NCI-H748 treated with DMSO at 0.1 percent for 48 hours (cell line): ENCODE measurements at places on chromosomes 6 and 20.

DNA sequence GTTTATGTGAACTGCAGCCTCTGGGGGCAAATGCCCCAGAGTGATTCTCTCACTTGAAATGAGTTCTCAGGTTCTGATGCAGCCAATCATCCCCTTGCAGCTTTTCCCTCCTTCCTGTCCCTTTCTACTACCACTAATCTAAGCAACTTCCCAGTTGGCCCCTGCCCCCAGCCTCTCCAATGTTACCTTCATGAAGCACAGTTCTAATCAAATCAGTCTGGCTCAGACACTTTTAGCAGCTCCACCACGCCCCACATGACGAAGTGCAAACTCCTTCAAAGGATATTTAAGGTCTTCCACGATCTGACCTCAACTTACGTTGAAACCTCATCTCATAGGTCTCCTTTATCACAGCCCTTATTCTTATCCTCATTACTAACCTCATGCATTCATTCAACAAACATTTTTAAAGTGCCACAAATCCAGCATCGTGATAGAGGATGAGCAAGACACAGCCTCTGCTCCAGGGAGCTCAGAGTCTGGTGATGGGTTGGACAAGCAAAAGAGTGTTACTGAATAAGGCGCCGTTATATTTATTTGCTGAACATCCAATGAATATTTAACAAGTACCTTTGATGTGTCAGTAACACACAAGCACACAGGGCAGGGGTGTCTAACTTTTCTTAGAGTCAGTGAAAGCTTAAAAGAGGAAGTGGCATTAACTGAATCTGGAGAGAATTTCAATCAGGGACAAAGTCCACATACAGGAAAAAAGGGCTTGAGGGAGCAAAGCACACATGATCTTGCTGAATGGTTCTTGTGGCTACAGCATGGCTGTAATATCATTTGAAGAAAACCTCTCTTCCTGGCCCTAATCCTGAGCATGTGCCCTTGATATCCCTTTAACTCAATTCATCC is 20.4 kb upstream of the DTNBP1 start:
- DNase-seq = no peak

- DNase-seq = no peak
Measured at GRCh38 chr20:62846166-62846890, 15.3 kb downstream of the TCFL5 start.

DNA sequence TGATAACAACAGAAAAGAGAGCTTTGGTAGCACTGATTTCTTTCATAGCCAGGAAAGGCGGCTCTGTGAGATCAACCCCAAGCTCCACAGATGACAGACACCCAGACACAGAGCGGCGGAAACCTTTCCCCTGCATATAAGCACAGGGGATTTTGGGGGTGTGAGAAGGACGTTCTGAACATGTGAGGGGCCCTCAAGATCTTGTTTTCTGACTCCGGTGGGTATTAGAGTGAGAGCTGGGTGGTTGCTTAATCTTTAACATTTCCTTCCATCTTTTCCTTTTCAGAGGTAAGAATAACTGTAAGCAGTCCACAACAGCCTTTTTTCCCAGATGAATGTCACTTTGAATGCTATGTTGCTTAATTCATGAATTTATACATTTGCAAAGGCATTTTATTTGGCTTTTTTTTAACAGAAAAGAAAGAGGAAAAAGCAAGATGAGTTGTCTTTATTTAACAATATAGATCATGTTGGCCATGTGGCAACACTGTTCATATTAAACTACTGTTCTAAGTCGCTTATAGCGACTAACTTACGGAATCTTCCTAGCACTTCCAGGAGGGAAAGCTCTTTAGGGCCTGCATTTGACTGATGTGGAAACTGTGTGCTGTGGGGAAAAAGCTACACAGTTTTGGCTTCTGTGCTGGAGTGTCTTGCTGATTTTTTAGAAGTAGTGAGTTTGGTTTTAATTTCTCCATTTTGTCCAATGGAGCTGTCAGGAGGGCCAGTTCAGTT is 80.5 kb upstream of the NAA20 start:
- DNase-seq = no peak

GRCh38 chr20:50215101-50215690 is 24.6 kb downstream of the CEBPB start:
- no peak for DNase-seq

GRCh38 chr6:166743406-166744222 is 116.6 kb upstream of the RPS6KA2 start:
- DNase-seq = no peak

DNA sequence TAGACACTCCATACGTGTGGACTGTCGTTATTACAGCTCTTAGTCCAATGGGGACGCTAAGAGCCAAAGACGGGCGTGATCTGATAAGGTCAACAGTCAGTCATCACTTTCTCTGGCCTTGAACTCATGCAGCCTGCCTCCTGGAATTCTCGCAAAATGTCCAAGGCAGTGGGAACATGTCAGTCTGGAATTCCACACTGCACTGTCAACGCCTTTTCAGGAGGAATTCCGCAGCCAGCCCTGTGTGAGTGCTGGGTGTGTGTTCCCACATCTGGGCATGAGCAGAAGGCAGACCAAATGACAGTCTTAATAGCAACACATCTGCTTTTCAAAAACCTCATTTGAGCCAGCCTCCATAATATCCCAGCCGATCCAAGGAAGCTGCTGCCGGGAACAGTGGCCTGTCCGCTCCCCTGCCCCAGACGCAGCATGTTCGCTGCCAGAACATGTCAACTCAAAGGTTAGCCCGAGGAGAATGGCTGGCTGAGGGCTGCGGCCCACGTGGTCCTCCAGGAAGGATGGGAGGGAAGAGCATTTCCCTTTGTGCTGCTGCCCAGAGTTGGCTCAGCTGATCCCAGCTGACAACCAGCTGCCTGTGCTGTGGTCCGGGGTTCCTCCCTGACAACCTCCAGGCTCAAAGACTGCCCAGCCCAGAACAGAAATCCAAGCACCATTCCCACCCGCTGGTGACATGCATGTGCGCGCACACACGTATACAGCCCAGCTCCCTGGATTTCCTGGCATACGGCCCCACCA is 103.1 kb downstream of the SULF2 start:
- no peak for DNase-seq

- peak; percentile 79 for DNase-seq
Measured at GRCh38 chr20:14055127-14055742, 59.9 kb downstream of the MACROD2 start.

GRCh38 chr6:87279196-87279595 is 43.2 kb upstream of the SMIM8 start:
- no peak for DNase-seq

DNA sequence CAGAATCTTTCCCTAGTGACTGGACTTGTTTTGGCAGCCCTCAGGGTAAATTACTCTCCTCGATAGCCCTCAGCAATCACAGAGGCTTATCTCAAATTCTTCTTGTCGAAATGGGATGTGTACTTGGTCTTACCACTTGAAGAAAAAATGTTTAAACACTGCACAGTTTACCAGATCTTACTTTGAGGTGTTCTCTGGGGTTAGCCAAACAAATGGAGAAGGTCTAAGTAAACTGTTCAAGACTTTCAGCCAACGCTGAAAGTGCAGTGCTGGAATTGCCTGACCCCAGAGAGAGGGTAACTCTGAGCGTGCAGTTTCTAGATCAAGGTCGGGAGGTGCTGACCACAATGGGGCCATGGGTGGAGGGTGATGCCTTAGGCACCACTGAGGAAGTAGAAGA is 39.2 kb downstream of the MYLIP start:
- no peak for DNase-seq

DNA sequence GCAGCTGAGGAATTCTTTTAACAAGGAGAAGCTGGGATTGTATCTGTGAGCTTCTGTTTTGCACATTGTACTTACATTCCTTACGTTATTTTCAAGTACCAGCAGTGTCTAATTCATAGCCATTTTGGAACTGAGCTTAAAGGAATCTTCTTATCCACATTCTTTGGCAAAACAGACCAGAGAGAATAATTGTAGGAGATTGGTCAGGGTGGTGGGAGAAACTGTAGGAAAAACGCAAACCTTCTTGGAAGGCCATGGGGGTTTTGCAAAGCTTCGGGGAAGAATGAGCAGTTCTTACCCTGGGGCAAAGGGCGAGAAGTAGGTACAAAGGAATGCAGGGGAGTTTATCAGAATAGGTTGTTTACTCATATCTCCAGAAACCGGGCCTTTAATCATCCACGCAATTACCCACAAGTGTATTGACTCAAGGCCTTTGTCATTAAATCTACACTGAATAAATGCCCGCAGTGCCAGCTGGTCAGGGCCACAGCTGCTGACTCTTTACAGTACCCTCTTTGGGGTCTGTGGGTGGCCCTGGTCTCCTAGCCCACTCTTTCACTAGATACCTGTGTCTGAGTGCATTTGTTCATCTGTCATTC is 39.6 kb upstream of the SPTLC3 start:
- no peak for DNase-seq

- DNase-seq = peak; percentile 75
Measured at GRCh38 chr6:150891888-150892485, 26.5 kb downstream of the MTHFD1L start.

DNA sequence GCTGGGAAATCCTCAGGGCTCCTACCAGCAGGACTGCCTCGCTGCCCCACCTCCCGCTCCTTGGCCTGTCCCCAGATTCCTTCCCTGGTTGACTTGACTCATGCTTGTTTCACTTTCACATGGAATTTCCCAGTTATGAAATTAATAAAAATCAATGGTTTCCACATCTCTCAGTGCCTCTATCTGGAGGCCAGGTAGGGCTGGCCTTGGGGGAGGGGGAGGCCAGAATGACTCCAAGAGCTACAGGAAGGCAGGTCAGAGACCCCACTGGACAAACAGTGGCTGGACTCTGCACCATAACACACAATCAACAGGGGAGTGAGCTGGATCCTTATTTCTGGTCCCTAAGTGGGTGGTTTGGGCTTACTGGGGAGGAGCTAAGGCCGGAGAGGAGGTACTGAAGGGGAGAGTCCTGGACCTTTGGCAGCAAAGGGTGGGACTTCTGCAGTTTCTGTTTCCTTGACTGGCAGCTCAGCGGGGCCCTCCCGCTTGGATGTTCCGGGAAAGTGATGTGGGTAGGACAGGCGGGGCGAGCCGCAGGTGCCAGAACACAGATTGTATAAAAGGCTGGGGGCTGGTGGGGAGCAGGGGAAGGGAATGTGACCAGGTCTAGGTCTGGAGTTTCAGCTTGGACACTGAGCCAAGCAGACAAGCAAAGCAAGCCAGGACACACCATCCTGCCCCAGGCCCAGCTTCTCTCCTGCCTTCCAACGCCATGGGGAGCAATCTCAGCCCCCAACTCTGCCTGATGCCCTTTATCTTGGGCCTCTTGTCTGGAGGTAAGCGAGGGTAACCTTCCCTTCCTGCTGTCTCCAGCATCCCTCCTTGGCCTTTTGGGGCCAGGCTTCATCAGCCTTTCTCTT is at the start of gene CFB:
TSS of gene CFB (plus strand) at position 589 of the 863 bp plus-strand sequence. CDS start at position 716, 127 bp downstream.
- no peak for DNase-seq

GRCh38 chr20:53149148-53149889 is 177.2 kb downstream of the TSHZ2 start:
- DNase-seq = no peak

- DNase-seq = no peak
Measured at GRCh38 chr6:147054158-147054557, 150.1 kb upstream of the STXBP5 start.

GRCh38 chr20:47305667-47306066 is 50.8 kb downstream of the ZMYND8 start:
- DNase-seq = no peak

DNA sequence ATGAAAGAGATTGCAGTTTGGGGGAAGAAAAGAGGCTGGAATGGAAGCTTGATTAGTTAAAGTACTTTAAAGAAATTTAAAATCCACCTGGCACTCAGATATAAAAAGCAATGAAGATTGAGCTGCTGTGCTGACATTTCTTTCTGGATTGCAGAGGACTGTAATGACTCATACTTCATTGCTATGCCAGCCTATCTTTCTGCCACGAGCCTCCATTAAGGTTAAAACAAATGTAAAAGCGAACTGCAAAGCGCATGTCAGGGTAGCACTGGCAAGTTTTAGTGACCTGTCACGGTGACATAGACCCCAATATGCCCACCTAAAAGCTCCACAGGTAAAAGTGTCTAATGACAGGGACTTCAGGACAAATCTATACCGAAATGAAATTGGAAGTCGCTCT is 449.6 kb downstream of the C6orf118 start:
- no peak for DNase-seq

GRCh38 chr20:12653642-12654041 is 355.1 kb upstream of the SPTLC3 start:
- DNase-seq = no peak

DNA sequence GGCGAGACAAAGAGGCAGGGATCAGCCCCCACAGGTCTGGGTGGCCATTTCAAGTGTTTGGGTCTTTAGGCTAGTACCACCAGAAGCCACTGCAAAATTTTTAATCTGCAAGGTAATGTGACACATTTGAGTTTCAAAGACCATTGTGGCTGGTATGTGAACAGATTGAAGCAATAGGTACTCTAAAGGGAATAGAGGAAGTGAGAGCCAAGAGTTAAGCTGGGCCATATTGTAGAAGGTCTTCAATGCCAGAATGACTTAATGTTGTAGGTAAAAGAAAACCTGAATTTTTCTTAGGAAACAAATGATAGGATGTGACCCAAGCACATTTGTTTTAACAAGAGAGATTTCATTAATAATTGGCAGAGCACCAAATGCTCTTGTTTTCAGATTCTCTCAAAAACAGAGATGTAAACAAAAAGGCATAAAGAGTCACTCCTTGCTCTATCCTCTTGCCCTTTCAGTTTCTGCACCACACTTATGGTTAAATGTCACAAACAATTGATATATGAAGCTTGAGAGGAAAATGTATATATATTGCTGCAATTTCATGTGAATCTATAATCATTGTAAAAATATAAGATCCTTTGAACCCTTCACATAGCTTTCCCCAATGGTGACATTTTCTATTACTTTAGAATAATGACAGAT is 307.1 kb upstream of the PLN start:
- no peak for DNase-seq

- DNase-seq = no peak
Measured at GRCh38 chr6:75374961-75375400, 90.4 kb upstream of the TMEM30A start.

GRCh38 chr6:132933090-132933489 is 118.7 kb downstream of the RPS12 start:
- no peak for DNase-seq

GRCh38 chr20:9478771-9479170 is 35.6 kb upstream of the LAMP5 start:
- DNase-seq = no peak

- no peak for DNase-seq
Measured at GRCh38 chr6:71181565-71181964, 107.0 kb upstream of the OGFRL1 start.

DNA sequence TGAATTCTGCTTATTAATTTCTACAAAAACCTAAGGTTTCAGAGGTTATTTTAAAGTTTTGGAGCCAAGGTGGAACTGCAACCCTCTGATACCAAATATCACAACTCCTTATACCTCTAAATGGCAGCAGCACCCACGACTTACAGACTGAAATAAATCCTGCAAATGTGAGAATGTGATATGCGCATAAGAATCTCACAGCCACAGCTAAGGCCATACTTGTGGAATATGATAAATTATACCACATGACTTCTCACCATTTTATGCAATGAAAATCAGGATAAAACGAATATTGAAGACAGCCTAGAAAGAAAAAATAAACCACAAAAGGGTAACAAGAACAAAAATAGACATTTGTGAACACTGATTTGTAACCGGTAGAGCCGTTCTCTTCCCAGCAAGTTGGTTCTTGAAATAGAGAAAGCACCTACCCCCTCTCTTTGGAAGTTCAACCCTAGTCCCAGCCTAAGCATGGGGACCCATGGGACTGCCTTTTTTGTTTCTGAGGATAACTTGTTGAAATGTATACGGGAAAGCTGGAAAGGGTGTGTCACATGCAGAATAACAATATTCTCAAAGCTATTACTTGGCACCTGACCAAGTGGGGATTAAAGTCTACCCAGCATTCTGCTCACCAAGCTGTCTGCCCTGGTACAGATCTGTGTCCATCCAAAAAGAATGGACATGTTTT is 47.1 kb upstream of the MCM9 start:
- DNase-seq = no peak
